ENCODE measurements at places on chromosomes 6 and 20. TPM values are rescaled to one million over a fixed set of nuclear protein-coding genes. Genes with fewer than 3 reads are reported as not detected.

Gene MTRF1L
- total RNA-seq, result 19.1 TPM

Gene B3GAT2
- total RNA-seq, result not detected

Gene KIAA1755
- 0.44 TPM for total RNA-seq

Gene ADGB
- not detected for total RNA-seq

GRCh38 chr6:91608428-91608827 lies 1021.6 kb upstream of the MAP3K7 start:
- DNase-seq, result no peak

GRCh38 chr6:16533210-16533609 lies 228.1 kb downstream of the ATXN1 start:
- DNase-seq, result no peak

DNA sequence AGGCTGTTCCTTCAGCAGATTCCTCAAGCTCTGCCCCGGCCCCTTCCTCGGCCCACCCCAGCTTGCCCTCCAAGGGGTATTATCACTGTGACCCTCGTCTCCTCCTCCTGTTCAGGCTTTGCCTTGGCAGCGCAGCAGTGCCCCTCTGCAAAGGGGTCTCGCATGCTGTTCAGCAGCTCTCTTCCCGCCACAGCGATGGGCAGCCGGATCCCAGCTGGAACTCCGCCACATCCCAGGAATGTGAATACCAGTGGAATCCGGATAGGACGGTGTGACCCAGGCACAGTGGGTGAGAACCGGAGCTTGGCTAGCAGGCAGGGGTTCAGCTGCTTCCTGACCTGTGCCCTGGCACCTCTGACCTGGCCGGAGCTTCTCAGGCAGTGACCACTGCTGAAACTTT lies 52.9 kb downstream of the RNASET2 start:
- no peak for DNase-seq

DNA sequence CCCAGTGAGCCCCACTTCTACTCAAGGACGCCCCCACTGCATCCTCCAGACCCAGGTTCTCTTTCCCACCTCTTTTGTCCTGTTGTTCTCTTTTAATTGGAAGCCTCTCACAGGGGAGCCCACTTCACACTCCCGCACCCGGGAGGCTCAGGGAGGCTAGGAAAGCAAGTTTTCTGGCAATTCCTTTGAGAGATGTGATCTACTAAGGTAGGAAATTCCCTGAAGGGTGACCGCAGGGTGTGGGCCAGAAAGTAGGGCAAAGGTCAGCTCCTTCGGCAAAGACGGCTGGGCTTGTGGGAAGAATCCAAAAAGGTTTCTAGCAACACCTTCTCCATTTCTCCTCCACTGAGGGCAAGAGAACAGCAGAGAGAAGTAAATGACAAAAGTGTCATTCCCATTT lies 98.1 kb upstream of the PTPN1 start:
- DNase-seq, result no peak

- peak; percentile 40 for DNase-seq
Measured at GRCh38 chr20:50569864-50570836, 60.0 kb downstream of the PTPN1 start.

DNA sequence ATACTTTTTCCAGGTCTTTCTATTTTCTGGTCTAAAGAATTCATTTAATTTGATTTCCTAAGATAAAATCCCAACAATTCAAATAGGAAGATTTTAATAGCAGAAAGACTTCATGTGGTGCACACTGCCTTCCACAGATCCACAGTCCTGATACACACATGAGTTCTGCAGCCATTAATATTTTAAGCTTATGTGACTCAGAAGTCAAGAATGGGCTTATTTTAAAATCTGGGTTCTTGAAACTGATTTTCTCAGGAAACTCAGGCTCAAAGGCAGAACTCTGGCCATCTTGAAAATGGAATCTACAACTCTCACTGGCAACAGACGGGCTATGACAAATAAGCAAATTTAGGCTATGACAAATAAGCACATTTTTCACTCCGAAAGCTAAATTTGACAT lies 88.2 kb downstream of the COL12A1 start:
- DNase-seq, result no peak

DNA sequence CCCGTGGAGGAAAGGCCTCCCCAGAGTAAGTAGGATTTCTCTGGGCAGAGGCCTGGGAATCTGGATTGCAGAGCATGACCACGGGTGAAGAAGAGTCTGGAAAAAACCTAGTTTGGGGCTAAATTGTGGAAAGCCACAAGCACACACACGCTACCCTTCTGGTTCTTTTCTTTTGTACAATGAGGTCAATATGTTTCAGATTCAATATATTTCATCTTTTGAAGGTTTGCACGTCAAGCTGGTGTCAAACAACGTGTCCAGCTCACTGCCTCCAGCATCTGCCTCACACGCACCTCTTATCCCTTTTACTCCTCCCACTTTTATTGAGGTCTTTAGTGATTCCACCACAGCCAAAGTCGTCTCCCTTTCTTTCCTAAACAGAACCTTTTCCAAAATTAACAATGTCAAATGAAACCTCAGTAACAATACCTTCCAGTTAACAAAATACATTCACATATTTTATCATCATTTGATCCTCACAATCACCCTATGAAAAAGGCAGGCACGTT lies 773 bp upstream of the EPB41L2 start:
- no peak for DNase-seq

- peak; percentile 39 for DNase-seq
Measured at GRCh38 chr6:113375950-113376846, 480.9 kb upstream of the MARCKS start.

DNA sequence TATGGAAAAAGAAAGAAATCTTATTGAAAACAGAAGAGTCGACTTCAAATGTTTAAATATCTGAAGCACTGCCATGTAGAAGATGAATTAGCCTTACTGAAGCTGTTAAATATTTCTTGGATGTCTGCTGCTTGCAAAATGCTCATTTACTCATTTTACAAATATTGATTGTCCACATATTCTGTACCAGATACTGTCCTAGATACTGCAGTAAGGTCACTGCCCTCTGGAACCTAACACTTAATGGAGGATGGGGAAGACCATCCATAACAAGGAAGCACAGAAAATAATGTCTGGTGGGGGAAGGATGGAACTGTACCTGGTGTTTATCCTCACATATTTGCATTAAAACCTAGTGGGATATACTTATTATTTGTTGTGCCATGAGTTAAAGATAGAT lies 99.0 kb downstream of the RCAN2 start:
- no peak for DNase-seq

GRCh38 chr6:143691900-143692636 lies 14.3 kb downstream of the PHACTR2 start:
- DNase-seq, result no peak

DNA sequence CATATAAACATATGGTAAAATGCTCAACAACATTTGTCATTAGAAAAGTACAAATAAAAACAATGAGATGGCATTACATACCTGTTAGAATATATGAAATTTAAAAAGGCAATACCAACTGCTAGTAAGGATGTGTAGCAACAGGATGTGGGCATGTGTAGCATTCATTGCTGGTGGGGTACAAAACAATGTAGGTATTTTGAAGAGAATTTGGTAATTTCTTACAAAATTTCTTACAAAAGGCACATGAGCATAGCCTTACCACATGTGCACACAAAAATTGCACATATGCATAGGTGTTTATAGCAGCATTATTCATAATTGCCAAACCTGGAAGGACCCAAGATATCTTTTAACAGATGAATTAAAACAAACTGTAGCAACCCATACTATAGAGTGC lies 1355.1 kb upstream of the CITED2 start:
- no peak for DNase-seq

DNA sequence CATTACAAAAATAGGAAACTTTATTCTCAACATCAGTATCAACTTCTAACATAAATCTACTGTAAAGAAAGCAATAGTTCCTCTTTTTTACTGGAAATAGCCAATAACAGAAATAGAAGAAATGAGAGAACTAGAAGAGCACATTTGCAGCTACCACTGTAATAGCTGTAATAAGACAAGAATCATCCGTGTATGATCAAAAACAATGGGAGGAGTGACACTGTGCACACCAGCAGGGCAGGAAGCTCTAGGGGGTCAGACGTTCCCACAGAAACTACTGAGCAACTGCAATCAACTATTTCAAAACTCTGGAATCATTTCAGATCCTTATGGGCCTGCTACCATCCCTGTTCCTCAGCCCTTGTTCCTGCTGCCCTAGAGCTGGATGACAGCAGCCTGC lies 43.7 kb downstream of the NINL start:
- no peak for DNase-seq

DNA sequence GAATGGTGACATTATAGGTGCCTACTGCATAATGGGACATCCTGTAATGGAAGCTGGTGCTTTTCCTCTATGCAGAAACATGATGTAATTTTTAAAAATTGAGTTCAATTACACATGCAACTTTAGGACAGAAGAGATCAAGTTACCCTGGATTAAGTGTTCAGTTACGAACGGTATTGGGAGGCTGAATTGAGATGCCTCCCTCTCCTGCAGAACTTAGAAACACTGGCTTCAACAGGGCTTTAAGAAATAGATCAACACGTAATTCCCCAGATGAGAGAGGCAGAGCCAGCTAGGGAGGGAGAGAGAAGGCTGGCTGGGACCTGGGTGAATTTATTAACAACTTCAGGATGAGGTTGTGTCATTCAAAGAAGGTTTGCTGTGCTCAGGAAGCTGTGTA lies 232.8 kb downstream of the CDH26 start:
- no peak for DNase-seq

GRCh38 chr6:162222521-162222920 lies 505.0 kb downstream of the PRKN start:
- DNase-seq, result no peak

Data from PC-3 (cell line).